ENCODE measurements at places on chromosomes 16 and 17.
A peak's percentile ranks its signal among the peaks of the same experiment; 100 is the strongest.

- DNase-seq: no peak
Observed at GRCh38 chr17:80917716-80918560, 73.7 kb upstream of the CHMP6 start.

- DNase-seq: no peak
Observed at GRCh38 chr16:84532291-84532724, 27.8 kb upstream of the MEAK7 start.

GRCh38 chr16:569445-570254 is at the start of gene PIGQ:
PIGQ (plus strand) TSS chr16:569968; CDS start chr16:574075, 4,107 bp downstream.
- DNase-seq: peak; percentile 78

- no peak for DNase-seq
Observed at GRCh38 chr17:60747069-60747808, 69.6 kb downstream of the BCAS3 start.

GRCh38 chr16:27918755-27919154 is 144.8 kb downstream of the GSG1L start:
- no peak for DNase-seq

DNA sequence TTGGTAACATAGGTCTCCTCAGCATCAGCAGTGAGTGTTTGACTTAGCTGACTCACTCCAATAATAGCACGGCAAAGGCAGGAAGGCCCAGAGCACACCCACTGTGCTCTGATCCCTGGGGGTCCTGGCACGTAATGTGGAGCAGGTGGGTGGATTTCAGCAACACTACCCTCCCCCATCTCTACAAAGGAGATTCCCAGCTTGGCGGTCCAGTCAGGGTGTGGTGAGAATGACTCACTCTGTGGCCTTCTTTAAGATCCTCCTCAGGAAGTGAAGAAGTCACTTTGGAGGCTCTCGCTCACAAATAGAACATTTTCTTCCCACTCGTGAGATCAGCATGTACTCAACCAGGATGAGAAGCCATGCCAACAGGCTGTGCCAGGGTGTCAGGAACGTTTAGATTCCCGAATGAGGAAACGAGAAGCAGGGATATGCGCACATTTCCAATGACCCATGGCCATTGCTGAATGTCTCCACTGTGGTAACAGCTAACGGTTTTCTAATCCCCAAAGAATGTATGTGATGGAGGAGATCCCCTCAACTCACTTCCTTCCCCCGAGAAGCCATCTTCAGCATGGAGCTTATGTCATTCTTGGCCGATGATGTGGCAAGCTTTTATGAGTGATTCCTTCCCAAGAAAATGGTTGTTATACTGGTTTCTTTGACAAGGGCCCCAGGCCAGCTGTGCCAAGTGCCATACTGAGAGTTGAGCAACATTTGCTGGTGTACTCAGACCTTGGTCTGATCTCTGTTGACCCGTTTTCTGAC is 365.2 kb downstream of the C16orf95 start:
- DNase-seq: no peak

GRCh38 chr16:60729051-60729450 is 1307.2 kb downstream of the CDH8 start:
- no peak for DNase-seq

GRCh38 chr17:80025140-80025539 is 10.5 kb downstream of the TBC1D16 start:
- no peak for DNase-seq

DNA sequence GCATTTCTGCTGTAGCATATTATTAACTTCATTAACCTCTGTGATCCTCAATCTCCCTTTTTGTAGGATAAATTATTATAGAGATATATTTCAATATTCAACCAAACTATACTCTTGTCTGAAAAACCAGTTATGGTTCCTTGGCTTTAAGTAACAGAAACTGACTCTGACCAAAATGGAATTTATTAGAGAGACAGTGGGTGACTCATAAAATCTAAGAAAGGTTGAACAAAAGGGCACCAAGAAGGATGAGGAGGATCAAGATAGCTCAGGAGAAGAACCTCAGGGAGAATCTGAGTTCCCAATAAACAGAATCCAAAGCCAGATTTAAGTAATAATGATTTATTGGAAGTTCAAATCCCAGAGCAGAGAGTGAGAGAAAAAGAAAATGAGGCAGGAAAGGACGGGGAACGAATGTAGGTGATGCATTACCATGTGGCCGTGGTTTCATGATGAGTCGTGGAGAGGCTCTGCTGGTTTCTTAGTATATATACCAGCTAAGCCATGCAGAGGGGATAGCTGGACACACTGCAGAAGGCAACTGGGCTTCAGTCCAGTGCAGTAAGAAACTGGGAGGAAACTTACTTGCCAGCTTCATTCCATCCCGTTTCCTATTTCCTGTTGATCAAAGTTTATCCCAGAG is 151.5 kb upstream of the GOT2 start:
- no peak for DNase-seq

GRCh38 chr16:88064889-88065746 is 113.9 kb downstream of the BANP start:
- DNase-seq: no peak

GRCh38 chr16:58348986-58349385 is 43.3 kb upstream of the GINS3 start:
- no peak for DNase-seq

DNA sequence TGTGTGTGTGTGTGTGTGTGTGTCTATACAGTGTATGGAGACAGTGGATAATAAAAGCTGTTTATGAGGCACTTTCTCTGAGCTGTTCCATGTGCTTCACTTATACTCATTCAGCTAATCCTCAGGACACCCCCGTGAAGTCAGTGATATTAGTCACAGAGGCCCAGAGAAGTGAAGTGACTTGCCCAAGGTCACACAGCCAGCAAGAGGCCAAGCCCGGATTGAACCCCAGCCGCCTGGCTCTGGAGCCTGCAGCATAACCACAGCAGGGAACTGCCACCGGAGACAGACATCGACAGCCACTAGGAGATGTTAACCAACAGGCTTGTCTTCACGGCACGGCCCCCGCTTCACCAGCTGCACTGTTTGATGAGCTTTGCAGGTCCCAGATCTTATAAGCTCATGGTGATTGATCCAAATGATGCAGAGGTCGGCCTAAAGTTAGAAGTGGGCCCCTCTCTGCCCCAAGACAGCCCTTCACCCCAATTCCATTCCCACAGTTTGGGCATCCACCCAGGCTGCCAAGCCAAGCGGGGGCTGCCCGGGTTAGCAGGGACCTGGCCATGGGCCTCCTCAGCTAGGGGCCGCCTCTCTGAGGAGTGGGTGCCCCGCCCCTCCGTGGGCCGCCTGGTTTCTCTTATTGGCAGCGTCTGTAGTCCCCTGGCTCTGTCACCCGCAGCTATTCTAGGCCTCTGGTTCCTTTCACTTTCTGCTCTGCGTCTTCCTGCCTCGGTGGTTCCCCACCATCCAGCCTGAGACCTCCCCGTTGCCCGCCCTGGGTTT is 30.9 kb downstream of the SOCS1 start:
- DNase-seq: peak; percentile 91

GRCh38 chr17:49508061-49508865 is 13.2 kb downstream of the NGFR start:
- DNase-seq: no peak

GRCh38 chr17:14552306-14552705 is 251.4 kb downstream of the HS3ST3B1 start:
- no peak for DNase-seq

- no peak for DNase-seq
Observed at GRCh38 chr17:82693168-82693867, 5.2 kb downstream of the RAB40B start.

DNA sequence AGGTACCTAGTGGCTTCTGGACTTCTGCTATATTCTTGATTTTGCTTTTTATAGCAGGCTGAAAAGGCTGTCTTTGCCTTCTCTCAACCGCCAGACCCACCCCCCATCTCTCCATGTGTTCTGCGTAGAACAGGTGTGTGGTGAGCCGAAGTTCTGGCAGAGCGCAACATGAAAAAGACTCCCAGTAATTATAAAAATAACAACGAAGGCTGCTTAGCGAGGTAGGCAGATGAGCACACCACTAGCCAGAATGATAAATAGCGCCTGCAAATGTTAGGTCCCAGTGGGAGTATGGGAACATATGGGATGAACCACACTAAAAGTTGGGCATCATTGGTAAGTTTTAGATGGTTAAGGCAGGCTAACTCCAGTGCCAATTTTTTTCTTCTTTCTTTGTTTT is 14.0 kb upstream of the RBFOX1 start:
- DNase-seq: no peak

DNA sequence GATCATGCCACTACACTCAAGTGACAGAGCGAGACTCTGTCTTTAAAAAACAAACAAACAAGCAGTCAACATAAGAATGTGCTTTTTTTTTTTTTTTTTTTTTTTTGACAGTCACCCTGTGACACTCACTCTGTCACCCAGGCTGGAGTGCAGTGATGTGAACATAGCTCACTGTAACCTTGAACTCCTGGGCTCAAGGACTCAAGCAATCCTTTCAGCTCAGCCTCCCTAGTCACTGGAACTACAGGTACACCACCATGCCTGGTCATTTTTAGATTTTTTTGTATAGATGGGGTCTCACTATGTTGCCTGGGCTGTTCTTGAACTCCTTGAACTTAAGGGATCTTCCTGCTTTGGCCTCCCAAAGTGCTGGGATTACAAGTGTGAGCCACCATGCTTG is 15.3 kb upstream of the CHP2 start:
- DNase-seq: no peak

DNA sequence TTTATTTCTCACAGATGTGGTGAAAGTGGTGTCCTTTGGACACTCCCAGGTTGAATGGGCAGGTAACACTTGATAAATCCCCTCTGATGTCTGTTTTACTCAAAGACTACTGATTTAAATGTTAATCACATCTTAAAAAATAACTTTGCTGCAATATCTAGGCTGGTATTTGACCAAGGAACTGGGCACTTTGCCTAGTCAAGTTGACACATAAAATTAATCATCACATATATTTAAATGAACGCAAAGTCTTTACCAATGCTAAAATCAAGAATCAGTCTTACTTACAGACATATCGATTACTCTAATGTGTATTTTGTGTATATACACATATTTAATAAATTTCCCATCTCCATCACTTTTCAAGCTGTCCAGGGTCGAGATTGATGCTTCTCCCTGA is 7.0 kb downstream of the MT2A start:
- DNase-seq: no peak

DNA sequence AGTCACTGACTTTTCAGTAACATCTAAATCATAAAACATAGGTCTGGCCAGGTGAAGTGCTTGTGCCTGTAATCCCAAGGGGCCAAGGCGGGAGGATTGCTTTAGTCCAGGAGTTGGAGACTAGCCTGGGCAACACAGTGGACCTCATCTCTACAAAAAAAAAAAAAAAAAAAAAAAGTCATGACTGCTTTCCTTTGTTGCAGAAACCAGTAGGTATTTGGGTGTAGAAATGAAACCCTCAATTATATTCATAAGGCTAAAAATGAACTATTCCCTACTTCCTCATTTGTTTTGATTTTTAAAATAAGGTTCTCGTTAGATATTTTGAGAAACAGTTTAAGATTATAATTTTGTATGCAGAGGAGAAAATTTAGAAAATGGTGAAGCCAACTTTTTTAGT is 26.0 kb downstream of the PITPNC1 start:
- DNase-seq: no peak

GRCh38 chr17:1486802-1487695 is 5.4 kb downstream of the MYO1C start:
- peak; percentile 88 for DNase-seq

- DNase-seq: no peak
Observed at GRCh38 chr16:58110571-58111301, 18.4 kb downstream of the CFAP20 start.

- peak; percentile 6 for DNase-seq
Observed at GRCh38 chr17:77709594-77709993, 248.9 kb upstream of the TNRC6C start.
